ENCODE measurements at places on chromosomes 2 and 18.

GRCh38 chr18:63119647-63120046, 199.9 kb downstream of the BCL2 start:
- no peak for DNase-seq

- DNase-seq: peak; percentile 39
Observed at GRCh38 chr2:98771721-98772524, 41.0 kb upstream of the MGAT4A start.

DNA sequence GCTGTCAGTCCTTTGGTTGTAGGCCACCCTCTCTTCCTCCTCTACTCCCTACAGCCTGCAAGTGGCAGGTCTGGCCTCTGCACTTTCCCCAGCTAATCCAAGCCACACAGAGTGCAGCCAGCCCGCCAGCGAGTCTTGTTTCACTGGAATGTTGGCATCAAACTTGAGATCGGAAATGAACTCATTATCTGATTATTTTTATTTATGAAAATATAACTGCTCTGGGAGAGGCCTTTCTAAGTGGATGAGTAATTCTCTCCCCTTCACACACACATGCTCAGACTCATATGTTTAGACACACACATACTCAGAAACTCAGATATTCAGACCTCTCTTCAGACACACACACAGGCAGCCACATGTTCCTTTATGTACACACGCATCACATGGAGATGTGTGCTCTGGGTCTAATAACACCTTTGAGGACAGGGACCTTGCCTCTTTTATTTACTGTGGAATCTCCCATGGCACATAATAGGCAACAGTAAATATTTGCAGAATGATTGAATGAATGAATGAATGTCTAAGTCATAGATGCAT, 151.3 kb downstream of the ZFP36L2 start:
- no peak for DNase-seq

DNA sequence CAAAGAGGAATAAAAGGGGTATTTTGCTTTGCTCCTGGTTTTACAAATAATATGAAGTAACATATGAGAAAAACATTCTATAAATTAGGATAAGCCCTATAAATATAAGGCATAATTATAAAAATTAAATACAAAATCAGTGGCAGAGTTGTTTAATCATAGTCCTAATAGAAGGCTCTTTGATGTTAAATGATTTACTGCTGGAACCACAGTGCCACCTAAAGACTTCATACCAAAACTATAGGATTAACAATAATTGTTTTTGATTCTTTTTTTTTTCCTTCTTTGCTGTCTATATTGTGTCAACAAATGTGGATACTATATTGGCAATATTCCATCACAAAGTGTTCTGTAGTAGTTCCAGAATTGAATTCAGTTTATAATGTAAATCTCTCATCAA, 837.7 kb upstream of the SLC39A10 start:
- DNase-seq: no peak

DNA sequence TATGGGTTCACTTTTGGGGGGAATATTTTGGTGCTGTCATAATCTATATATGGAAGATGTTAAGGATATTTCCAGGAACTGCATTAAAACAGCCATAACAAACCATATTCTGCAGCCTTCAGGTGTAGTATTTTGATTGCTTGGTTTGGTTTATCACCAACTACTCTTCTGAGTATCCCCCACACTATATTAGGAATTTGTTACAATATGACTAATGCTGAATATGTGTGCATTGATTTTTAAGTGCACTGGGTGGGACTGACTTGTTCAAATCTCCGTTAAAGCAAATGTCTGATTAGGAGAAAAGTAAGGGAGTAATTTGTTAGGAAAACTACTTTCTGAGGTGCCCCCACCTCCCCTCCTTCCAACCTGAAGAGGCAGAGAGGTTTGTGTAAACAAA, 47.7 kb downstream of the SPTBN1 start:
- no peak for DNase-seq

Measured in stimulated activated CD8-positive, alpha-beta memory T cell treated with anti-CD3 and anti-CD28 coated beads, Interleukin-12 subunit alpha, Interleukin-12 subunit beta, amount 100 ng/mL, for 1 hour (primary cell).